Stimulated activated CD4-positive, alpha-beta T cell treated with anti-CD3 and anti-CD28 coated beads, Interleukin-4, amount 100 ng/mL, for 1 hour (primary cell): ENCODE measurements at places on chromosomes 7 and 10.

GRCh38 chr7:134246761-134247160 lies 70.0 kb downstream of the SLC35B4 start:
- no peak for DNase-seq

- peak; percentile 67 for DNase-seq
These were observed 15.6 kb upstream of the RFC2 start for GRCh38 chr7:74269757-74270277.

DNA sequence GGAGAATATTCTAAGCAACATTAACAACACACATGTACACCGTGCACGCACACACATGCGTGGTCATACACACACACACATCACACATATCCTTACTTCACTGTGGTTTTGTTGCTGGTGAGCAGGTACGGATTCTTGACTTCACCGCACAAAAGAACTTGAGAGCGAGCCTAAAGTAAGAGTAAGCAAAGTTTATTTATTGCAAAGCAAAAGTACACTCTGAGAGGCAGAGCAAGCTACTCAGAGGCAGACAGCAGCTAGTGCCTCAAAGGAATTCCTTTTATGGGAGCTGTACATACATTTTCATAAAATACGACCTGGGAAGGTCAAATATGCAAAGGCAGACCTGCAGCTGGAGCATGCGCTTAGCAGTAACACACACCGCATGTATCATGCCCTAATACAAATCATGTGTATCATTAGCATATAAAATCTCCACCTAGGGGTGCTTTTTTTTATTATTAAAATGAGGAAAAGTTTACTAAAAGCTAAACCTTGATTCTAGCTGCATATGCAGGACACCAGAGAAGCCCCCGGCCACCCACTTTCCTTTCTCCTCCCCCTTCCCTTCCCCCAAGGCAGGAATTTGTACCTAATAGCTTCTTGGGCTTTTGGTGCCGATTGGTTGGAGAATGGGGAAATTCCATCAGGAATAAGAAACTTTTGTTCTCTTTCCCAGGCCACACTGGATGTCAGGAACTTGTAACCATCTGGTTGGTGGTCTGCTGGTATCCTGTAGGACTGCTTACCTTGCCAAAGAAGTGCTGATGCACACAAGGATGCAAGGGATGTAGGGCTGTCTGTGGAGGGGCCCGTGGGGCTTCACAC lies 16.5 kb upstream of the GPR37 start:
- DNase-seq, result no peak

DNA sequence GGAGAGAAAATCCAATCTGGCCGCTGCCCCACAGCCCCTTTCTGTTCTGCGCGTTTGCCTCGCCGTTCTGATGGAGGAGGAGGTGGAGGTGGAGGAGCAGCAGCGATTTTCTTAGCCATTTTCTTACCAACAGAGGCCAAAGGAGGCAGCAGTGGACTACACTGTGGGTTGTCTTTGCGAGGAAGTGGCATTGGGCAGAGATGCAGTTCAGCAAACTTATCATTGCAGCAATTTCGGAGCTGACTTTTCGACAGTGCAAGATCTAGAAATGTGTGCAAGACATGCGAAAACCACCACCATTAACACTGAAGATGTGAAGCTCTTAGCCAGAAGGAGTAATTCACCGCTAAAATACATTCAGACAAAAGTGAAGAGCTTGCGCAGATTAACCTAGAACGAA lies 1.9 kb upstream of the ARL4A start:
- DNase-seq, result peak; percentile 15

- DNase-seq, result no peak
These were observed 35.9 kb downstream of the ADCY1 start for GRCh38 chr7:45610019-45610418.

GRCh38 chr10:99761365-99761764 lies 21.1 kb upstream of the ABCC2 start:
- no peak for DNase-seq

DNA sequence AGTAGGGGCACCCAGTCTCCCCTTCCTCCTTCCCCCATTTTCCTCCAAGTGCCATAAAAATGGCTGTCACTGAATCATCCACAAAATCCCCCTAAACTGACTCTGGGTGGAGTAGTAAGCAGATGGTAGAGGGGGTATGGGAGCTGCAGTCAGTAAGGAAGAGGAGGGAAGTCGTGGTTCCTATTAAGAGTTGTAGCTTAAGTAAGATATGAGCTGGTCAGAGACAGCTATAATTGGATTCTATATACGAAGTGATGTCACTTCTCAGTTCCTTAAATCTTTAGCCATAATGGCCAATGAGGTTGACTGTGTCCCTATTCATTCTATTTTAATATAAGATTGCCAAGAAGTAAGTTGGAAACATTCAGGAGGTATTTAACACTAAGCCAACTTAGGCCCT lies 131.7 kb downstream of the SLC16A9 start:
- DNase-seq, result no peak
